ENCODE measurements at places on chromosomes 13 and 19.
A peak's percentile ranks its signal among the peaks of the same experiment; 100 is the strongest.

DNA sequence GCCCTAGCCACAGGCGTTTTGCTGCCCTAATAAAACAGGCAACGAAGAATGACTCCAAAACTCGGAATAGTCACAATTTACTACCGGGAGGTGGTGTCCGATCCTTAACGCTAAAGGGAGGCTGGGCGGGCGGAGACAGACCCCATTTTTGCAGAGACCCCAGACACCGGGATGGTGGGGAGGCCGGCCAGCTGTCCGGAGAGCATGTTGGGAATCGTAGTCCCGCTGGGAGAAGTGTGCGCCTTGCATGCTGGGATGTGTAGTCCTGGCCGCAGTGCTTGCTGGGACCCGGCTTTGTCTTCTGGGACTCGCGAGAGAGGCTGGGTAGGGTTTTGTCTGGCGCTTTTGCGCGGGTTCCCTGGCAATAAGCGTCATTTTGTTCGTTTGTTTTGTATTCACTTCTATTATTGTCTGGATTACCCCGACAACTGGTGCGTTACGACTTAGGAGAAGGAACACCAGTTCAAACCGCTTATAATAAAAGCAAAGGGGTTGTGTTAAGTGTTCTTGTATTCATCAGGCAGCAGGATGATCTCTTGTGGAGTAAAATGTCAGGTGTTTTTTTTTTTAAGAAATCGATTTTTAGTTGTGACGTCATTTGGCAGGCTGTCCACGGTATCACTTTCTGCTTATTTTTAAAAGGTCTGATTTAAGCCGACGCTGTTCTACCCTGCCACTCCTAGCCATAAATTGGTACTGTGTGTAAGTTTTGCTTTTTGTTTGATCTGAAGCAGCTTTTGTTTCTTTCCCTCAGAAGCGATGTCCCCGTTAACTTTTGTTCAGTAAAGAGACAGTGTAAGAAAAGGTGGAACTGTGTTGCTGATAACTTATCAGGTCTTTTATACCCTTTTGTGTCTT, 676 bp upstream of the HSPH1 start:
- peak; percentile 99 for DNase-seq

GRCh38 chr19:49155005-49155819, at the start of gene HRC:
Gene HRC, minus strand, starts transcription at chr19:49155396. Its CDS starts 159 bp downstream, at chr19:49155237.
- no peak for DNase-seq

DNA sequence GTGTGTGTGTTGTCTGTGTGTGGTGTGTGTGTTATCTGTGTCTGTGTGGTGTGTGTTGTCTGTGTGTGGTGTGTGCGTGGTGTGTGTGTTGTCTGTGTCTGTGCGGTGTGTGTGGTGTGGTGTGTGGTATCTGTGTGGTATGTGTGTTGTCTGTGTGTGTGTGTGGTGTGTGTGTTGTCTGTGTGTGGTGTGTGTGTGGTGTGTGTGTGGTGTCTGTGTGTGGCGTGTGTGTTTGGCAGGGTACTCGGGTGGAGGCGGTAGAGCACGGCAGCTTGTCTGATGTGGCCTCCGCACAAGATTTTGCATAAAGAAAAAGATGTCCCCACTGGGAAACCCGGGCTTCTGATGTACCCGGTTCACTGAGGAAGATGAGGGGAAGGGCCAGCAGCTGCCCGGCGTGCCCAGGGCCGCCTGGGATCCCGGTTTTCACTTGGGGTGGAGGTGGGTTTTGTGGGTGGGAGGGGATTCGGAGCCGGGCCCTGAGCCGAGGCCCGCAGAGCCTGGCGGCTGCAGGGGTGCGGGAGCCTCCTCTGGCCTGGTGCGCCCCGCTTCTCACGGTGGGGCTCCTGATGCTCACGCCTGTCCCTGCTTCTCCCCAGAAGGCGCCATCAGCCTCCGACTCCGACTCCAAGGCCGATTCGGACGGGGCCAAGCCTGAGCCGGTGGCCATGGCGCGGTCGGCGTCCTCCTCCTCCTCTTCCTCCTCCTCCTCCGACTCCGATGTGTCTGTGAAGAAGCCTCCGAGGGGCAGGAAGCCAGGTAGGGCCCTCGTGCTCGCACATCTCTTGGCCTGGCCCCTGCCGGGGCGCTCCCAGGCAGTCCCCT, 21.2 kb downstream of the HDGFL2 start:
- DNase-seq: no peak

GRCh38 chr13:103107580-103107979, 41.4 kb upstream of the SLC10A2 start:
- DNase-seq: no peak

DNA sequence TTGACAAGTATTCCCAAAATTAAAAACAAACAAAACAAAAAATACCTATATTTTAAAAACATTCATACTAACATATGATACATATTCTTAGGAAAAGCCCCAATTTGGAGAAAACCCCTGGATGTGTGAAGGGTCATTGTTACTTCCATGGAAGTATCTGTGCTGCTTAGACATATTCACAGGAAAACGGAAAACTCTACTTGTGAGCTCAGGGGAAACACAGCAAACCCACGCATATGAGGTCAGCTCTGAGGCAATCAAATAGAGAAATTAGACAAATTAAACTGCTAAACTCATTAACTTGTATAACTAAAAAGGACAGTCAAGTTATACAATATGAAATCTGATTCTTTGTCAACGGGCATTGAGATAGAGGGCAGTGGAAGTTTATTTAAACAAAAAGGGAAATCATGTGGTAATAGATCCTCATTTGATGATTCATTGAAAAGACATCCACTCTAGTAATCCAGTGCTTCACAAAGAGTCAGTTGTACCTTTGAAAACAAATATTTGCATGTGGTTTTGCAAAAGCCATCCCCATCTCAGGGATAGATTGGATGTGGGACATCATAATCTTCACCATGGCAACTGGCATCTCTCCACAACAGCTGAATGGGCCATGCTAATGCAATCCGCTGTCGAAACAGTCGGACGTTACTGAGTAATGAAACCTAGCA, 423.4 kb downstream of the ITGBL1 start:
- DNase-seq: no peak

- no peak for DNase-seq
Observed at GRCh38 chr13:50334115-50334778, 319.0 kb downstream of the KCNRG start.

DNA sequence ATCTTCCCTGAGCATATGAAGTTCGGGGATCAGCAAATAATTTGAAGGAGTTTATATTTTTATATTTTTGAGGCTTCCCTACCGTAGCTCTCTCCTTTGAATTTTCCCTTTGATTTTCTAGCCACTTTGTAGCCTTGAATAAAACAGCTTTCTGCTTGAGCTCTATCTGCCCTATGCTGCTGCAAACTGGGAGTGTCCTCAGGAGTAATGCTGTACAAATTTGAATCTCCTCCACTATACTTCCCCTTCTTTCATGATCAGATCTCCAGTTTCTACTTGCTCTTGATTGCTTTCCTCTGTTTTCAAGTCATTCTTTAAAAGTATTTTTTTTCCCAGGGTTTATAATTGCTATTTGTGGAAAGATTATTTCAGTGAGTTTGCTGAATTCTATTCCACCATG, 14.6 kb downstream of the PDS5B start:
- DNase-seq: no peak

- no peak for DNase-seq
Observed at GRCh38 chr19:8648240-8648639, 17.8 kb downstream of the NFILZ start.

- no peak for DNase-seq
Observed at GRCh38 chr13:21965095-21965494, 294.2 kb downstream of the FGF9 start.

- DNase-seq: no peak
Observed at GRCh38 chr19:18251587-18252369, 22.5 kb downstream of the IQCN start.

GRCh38 chr13:51559946-51560735, 24.1 kb upstream of the WDFY2 start:
- DNase-seq: no peak

DNA sequence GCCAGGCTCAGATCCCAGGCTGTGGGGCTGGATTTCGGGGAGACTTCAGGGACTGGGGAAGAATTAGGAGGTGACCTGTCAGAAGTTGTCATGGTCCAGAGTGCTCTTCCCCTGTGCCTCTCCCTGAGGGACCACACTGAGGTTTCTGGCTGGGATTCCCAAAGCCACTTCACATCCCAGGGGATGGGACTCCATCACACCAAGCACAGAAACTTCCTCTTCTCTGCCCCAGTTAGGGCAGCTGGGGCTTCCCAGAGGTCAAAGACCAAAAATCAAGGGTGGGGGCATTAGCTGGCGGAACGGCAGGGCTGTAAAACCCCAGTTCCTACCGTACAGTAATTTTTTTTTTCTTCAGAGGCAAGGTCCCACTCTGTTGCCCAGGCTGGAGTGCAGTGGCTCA, 7.4 kb downstream of the FCER2 start:
- DNase-seq: no peak
